ENCODE measurements at places on chromosomes 1 and 21.

DNA sequence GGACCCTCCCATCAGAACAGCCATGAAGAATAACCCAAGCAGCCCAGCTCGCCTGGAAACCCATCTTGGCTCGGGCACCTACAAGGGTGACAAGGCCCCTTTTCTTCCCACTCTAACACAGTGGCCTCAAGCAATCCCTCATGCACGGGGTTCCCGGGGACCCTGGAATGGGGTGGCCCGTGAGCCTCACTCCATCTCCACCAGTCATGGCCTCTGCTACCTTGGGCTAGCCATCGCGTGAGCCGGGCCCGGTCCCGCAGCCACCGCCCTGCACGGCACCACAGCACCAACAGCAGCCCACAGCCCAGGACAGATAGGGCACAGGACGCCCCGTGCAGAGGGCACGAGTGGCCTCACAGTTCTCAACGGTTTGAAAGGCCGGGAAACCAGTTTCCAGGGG lies 19.0 kb downstream of the WDR4 start:
- DNase-seq = no peak

GRCh38 chr1:200873671-200874397 lies 1.1 kb downstream of the GPR25 start:
- DNase-seq = no peak

DNA sequence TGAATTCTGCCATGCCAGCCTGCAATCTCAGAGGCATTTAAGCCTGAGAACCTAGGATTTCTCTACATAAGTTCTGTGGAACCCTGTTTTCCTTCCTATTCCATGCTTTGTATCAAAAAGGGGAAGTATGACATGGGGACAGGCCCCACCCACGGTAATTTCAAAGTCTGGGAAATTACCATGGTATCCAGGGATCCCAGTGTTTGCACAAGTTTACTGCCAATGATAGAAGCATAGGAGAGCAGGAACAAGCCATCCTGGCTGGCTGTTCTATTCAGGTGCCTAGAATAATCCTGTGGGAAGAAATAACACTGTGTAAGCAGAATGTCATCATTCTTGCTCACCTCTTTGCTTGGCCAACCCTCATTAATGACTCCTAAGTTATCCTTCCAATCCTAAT lies 53.8 kb upstream of the ATP1B1 start:
- DNase-seq = no peak

DNA sequence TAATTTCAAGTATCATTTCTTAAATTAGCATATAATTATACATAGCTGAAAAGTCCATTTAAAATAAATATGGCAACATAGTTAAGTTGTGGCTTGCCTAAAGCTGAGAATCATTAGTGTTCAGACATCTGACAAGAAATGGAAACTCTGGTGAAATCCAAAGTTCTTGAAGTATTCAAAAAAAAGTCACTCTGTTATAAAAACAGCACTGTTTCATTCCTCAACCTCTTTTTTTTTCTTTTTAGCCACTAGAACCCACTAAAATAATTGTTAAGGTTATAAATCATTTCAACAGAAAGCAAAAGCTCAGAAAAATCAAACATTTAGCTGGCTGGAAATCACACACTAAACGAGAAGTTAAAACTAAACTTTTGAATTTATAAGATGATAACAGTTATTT lies 476.7 kb downstream of the LTN1 start:
- no peak for DNase-seq

DNA sequence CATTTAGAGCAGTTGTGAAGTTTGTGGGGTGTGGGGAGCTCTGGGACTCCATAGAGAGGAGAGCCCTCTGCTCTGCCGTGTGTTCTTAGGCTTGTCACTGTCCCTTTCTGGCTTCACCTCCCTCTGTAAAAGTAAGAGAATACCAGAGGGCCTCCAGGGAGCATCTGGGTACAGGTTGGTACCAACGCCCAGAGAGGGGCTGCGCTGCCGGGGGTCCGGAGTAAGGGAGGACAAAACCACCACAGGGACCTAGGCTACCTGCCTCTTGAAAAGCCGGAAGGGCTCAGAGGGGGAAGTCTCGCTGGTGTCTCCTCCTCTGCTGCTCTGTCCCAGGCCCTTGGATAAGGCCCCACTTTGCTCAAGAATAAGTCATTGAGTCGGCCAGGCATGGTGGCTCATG lies 3.1 kb upstream of the TINAGL1 start:
- no peak for DNase-seq

DNA sequence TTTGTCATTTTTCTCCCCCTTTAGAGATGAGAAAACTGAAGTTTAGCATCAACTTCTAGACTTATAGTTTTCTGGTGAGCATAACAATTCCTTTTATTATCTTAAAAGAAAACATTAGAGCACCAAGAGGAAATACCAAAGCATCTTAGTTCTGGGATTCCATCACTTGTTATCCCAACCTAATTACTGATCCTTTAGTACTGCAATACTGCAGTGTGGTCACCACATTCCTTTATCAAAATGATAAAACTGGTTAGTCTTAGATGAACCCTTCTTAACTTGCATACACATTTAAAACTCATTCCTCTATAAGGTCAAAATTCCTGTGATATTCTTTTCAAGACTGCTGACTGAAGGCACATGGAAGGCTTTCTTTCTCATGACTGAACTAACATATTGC lies 23.1 kb downstream of the SOD1 start:
- DNase-seq = no peak

GRCh38 chr1:111517469-111518225 lies 14.2 kb upstream of the ADORA3 start:
- DNase-seq = no peak

GRCh38 chr1:51736702-51737101 lies 119.8 kb downstream of the OSBPL9 start:
- DNase-seq = peak; percentile 13

GRCh38 chr1:28601696-28602095 lies 9.6 kb downstream of the RAB42 start:
- DNase-seq = peak; percentile 76

- DNase-seq = peak; percentile 97
These were observed 2.5 kb upstream of the MEF2D start for GRCh38 chr1:156502894-156503697.

DNA sequence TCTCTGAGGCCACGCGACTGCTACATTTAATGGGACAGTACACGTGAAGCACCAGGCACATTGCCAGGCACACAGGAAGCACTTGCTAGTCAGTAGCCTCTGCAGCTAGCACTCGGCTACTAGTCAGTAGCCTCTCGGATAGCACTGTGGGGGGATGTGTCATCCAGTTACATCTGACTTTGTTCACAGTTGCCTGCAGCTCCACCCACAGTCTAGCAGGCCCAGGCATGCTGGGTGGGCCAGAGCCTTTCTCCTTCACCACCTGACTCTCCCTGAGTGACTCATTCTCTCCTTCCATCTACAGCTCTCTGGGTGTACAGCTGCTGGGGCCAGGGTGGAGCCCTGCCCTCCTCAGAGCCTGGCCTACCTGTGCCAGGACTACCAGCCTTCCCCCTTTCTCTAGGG lies 51.5 kb downstream of the PTPRF start:
- DNase-seq = peak; percentile 95

DNA sequence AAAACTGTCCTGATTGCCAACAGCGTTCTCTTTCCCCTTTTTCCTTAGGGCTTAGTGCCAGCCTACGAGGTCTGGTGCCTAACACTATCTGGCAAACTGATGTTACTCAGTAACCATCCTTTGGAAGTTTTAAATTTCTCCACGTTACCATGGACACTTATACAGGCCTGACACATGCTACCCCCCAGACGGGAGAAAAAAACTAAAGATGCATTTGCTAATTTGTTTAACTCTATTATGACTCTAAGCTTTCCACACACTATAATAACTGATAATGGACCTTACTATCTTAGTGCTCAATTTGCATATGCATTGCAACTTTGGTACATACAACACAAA lies 36.8 kb downstream of the CLCA1 start:
- DNase-seq = no peak

GRCh38 chr1:215530401-215530984 lies 36.6 kb upstream of the KCTD3 start:
- no peak for DNase-seq

GRCh38 chr1:39663559-39663958 lies 8.3 kb downstream of the NT5C1A start:
- no peak for DNase-seq

DNA sequence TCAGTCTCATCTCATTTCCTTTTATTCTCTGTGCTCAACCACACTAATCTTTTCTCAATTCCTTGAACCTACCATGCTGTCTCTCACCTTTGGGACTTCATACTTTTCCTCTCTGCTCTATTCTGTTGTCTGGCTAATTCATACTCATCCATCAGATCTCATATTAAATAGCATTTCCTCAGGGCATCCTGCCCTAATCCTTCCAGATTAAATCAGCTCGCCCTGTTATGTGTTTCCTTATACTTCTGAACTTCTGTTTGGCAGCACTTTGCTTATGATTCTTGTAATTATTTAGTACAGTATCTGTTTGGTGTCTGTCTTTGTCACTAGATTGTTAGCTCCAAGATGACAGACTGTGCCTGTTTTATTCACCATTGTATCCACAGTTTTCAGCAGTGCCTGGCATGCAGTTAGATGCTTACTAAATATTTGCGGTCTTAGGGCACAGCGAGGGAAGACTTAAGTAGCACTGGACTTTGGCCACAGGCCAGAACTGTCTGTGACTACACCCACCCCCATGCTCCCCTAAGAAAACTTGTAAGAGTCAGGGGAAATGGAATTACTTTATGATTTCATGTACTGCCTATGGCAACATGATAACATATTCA lies 9.9 kb upstream of the CAP1 start:
- no peak for DNase-seq

GRCh38 chr1:119159966-119160365 lies 19.5 kb upstream of the WARS2 start:
- no peak for DNase-seq

- DNase-seq = no peak
These were observed 121.6 kb downstream of the PTBP2 start for GRCh38 chr1:96843196-96843595.

- no peak for DNase-seq
These were observed 196.2 kb upstream of the APP start for GRCh38 chr21:26366781-26367180.

DNA sequence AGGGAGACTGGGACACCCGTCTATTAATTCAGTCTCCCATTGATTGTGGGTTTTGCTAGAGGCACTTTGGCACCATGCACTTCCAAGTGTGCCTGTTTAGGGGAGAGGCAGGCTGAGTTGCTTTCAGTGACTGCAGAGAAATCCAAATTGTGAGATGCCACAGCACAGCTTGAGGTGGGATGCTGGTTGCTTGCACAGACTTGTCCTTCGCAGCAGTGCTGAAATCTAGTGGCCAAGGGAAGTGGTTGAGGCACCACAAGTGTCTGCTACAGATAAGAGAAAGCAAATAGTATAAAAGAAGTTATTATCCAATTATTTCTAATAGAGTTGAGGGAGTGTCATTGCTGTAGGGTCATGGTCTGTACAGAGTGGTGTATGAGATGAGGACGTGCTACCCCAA lies 40.0 kb upstream of the APP start:
- DNase-seq = no peak

GRCh38 chr21:25375675-25376074 lies 231.6 kb downstream of the MRPL39 start:
- no peak for DNase-seq

GRCh38 chr1:39540504-39541031 lies 36.0 kb downstream of the PABPC4 start:
- no peak for DNase-seq

DNA sequence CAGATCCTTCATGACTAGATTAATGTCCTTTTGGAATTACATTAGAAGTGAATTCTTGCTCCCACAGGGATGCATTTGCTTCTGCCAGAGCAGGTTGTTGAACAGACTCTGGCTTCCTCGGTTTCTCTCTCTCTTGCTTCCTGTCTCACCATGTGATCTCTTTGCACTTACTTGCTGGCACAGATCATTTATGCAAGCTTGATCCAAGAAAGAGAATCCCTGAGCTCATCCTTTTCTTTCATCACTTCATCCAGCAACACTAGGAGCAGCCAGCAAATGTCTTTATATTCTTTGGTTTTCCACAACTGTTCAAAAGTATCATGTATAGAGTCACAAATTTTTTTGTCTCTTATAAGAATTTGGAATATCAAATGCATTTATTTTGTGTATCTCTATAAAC lies 313.5 kb downstream of the ZNF326 start:
- no peak for DNase-seq

GRCh38 chr1:3463891-3464648 lies 9.6 kb downstream of the ARHGEF16 start:
- DNase-seq = no peak

GRCh38 chr1:205578780-205579571 lies 52.8 kb downstream of the ELK4 start:
- no peak for DNase-seq

GRCh38 chr1:71561206-71561605 lies 480.4 kb upstream of the ZRANB2 start:
- no peak for DNase-seq

- no peak for DNase-seq
These were observed 54.3 kb downstream of the TLR5 start for GRCh38 chr1:223088713-223089240.

DNA sequence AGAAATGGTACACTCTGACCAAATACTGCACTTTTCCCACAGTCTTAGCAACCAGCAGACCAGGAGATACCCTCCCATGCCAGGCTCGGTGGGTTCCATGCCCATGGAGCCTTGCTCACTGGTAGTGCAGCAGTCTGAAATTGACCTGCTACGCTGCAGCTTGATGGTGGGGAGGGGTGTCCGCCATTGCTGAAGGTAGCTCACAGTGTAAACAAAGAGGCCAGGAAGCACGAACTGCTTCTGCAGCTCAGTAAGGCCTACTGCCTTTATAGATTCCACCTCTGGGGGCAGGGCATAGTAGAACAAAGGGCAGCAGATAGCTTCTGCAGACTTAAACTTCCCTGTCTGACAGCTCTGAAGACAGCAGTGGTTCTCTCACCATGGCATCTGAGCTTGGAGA lies 12.3 kb upstream of the IFI44L start:
- no peak for DNase-seq

Measured in foreskin keratinocyte (primary cell).